ENCODE measurements at places on chromosomes 11 and 22. TPM values are rescaled to one million over a fixed set of nuclear protein-coding genes. Genes with fewer than 3 reads are reported as not detected.

Gene CHRM1
- not detected for total RNA-seq

Gene OR8A1
- total RNA-seq: not detected

Gene SLC7A4
- 0.25 TPM for total RNA-seq

Gene JAML
- total RNA-seq: 2.9 TPM

Gene CDC42EP2
- 11.3 TPM for total RNA-seq

Gene ACTN3
- total RNA-seq: not detected

- H3K27me3 ChIP-seq: no peaks in the 10 kb centered on the region
- no peaks in the 10 kb centered on the region for H3K36me3 ChIP-seq
- no peak for DNase-seq
- H3K4me1 ChIP-seq: peaks cover 68% of the 10 kb centered on the region
- H3K27ac ChIP-seq: peak overlapping the region; percentile 95
- peak overlapping the region; percentile 85 for H3K4me3 ChIP-seq
These were observed 1.7 kb downstream of the UVRAG start for GRCh38 chr11:75816561-75817239.

DNA sequence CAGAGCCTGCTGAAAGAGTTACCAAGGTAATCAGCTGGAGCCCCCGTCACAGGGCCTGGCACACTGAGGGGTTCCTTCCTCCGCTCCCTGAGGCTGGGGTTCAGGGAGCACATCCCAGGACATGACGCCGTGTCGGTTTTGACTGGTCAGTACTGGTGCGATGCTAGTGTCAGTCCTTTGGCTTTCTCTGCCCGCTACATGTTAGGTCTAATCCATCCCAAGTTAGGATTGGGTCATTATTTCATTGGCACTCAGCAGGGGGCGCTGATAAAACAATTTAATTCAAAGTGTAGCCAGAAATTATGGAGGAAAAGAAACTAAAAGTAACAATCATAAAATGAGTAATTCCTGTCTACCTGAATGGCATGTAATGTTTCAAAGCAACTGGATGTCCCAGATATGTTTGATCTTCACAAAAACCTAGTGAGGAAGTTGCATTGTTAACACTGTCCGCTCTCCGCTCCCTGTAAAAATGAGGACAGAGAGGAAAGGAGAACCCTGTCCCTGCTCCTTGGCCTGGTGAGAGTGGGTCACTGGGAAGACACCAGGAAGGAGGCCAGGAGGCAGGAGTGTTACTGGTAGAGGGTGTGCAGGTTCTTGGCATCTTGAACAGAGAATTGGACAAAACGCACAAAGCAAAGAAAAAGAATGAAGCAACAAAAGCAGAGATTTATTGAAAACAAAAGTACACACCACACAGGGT, 27.1 kb downstream of the TSKU start:
- DNase-seq: no peak
- H3K4me3 ChIP-seq: no peak overlapping the region
- H3K36me3 ChIP-seq: no peaks in the 10 kb centered on the region
- peaks cover 15% of the 10 kb centered on the region for H3K4me1 ChIP-seq
- H3K27ac ChIP-seq: peak overlapping the region; percentile 68

DNA sequence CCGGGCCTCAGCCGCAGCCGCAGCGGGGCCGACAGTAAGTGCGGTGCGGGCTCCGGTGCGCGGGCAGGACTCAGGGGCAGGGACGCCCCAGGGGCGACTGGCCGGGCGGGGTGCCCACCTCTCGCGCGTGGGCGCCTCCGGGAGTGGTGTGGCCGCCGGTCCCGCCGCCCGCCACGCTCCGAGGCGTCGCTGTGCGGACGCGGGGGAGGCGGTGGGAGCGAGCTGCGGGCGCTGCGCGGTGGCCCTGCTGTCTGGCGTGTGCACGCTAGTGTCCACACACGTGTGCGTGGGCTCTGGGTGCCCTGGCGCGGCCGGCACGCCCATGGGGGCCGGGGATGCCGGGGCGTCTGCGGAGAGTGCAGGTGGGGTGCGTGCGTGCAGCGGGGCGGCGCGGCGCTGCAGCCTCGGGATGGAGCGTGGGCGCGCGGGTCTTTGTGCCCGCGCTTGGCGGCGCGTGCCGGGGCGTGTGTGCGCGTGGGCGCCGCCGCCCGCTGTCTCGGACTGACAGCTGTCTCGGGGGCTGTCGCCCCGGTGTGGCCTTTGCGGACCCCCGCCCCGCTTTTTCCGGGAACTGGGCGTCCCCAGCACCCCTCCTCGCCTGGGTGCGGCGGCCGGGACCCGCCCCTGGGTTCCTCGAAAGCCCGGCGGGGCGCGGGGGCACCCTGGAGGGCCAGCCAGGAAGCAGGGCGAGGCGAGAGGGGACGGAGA, 804 bp downstream of the KCNK4 start:
- no peak for DNase-seq
- no peaks in the 10 kb centered on the region for H3K36me3 ChIP-seq
- no peak overlapping the region for H3K27ac ChIP-seq

- no peak for DNase-seq
- H3K4me1 ChIP-seq: no peaks in the 10 kb centered on the region
- no peaks in the 10 kb centered on the region for H3K36me3 ChIP-seq
- H3K27ac ChIP-seq: no peak overlapping the region
These were observed 143.7 kb upstream of the SORL1-AS1 start for GRCh38 chr11:121596195-121597155.

GRCh38 chr11:25949918-25950317, 382.0 kb upstream of the ANO3 start:
- no peak overlapping the region for H3K4me3 ChIP-seq
- no peaks in the 10 kb centered on the region for H3K4me1 ChIP-seq
- H3K27ac ChIP-seq: no peak overlapping the region
- no peaks in the 10 kb centered on the region for H3K36me3 ChIP-seq
- no peaks in the 10 kb centered on the region for H3K27me3 ChIP-seq

- H3K36me3 ChIP-seq: peaks cover 75% of the 10 kb centered on the region
- no peak overlapping the region for H3K4me3 ChIP-seq
- H3K4me1 ChIP-seq: peaks cover 49% of the 10 kb centered on the region
- DNase-seq: peak; percentile 14
- no peaks in the 10 kb centered on the region for H3K27me3 ChIP-seq
These were observed 60.6 kb downstream of the MED15 start for GRCh38 chr22:20567993-20568417.

GRCh38 chr11:65493367-65494176, 5.3 kb upstream of the MALAT1 start:
- peak; percentile 65 for DNase-seq
- H3K4me1 ChIP-seq: peaks cover 86% of the 10 kb centered on the region
- peak overlapping the region; percentile 35 for H3K4me3 ChIP-seq
- H3K27me3 ChIP-seq: no peaks in the 10 kb centered on the region
- H3K27ac ChIP-seq: peak overlapping the region; percentile 99
- H3K36me3 ChIP-seq: no peaks in the 10 kb centered on the region

GRCh38 chr11:14582793-14583192, 60.8 kb upstream of the PDE3B start:
- H3K27ac ChIP-seq: peak overlapping the region; percentile 46
- peak; percentile 21 for DNase-seq
- H3K36me3 ChIP-seq: no peaks in the 10 kb centered on the region
- H3K4me3 ChIP-seq: no peak overlapping the region
- no peaks in the 10 kb centered on the region for H3K27me3 ChIP-seq
- peaks cover 23% of the 10 kb centered on the region for H3K4me1 ChIP-seq

DNA sequence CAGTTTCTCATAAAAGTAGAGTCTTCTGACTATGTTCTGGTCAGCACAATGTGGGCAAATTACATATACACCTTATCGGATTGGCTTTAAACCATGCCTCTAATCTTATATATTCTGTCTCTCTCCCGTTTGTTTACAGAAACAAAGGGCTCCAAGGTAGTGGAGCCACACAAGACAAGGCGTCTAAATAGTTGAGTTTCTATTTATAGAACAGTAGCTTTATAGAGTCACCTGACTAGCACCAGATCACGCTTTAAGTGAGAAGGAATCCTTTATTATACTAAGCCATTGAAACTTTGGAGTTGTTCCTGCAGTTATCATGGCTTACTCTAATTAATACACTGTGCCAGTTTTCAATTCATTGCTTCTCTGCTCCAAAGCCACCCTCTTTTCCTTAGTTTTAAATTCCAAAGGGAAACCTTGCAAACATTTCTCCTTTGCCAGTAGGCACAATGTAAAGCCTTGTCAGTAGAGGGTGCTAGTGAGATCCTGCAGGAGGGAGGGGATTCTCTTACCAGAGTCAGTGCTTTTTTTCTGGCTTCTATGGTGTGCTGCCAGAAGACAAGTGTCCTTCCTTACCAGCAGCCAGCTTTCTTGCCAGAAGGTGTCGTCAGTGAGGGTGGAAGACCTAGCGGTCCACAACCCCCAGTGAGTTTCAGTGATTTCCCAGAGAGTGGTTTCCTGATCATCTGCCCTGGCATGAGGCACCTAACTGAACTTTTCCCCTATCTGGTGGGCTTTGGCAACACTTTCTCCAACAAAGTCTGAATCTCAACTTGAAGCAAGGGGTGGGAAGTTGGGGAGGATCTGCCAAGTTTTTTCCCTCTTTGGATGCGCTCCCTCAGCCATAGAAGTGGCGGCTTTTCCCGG, 71.7 kb downstream of the RAB38 start:
- DNase-seq: no peak
- H3K27me3 ChIP-seq: no peaks in the 10 kb centered on the region
- H3K4me1 ChIP-seq: no peaks in the 10 kb centered on the region

GRCh38 chr11:15114501-15115475, at the start of gene INSC:
INSC (plus strand) TSS chr11:15114923; CDS start chr11:15149175, 34,252 bp downstream.
- H3K4me1 ChIP-seq: peaks cover 10% of the 10 kb centered on the region
- peak within 1 kb of the TSS; percentile 59 for H3K4me3 ChIP-seq

- no peak overlapping the region for H3K27ac ChIP-seq
- H3K4me1 ChIP-seq: no peaks in the 10 kb centered on the region
- no peaks in the 10 kb centered on the region for H3K36me3 ChIP-seq
- H3K4me3 ChIP-seq: no peak overlapping the region
- no peak for DNase-seq
These were observed 12.2 kb upstream of the ACRV1 start for GRCh38 chr11:125692887-125693286.

GRCh38 chr11:83502041-83502440, 215.9 kb upstream of the CCDC90B start:
- no peak overlapping the region for H3K27ac ChIP-seq
- no peaks in the 10 kb centered on the region for H3K27me3 ChIP-seq
- H3K36me3 ChIP-seq: no peaks in the 10 kb centered on the region
- H3K4me1 ChIP-seq: no peaks in the 10 kb centered on the region
